ENCODE measurements at places on chromosomes 3 and 15.

DNA sequence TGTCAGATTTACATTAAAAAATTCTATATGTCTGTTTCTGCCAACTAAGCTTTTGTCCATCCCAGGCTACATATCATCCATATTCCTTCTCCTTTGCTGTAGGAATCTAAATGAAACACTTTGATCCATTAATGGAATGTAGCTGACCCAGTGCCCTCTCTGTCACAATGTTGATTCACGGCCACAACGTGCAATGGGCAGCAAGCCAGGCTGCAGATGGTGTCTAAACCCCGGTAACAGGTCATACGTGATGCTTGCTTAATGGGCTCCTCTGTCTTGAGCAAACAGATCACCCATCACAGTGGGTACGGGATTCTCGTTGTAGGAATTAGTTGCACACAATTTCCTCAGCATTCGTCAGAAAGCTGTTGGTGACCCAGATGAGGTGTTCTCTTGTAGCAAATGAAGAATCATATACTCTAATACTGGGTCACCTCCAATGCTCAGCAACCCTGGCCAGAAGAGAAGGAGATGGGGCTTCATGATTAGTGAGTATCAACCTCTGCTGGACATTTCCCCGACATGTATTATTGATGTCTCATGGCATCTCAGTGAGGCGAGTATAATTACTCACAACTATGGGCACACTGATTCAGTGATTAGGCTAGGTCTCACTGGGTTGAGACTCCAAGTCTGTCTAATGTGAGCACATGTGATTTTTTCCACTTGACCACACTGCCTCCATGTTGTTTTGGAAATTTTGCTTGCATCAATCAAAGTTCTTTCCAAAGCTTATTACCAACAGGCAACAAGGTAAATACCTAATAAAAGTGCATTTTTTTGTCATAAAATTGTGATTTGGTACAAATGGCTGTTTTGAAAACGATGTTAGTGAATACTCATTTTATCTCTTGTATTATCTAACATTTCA lies 12.9 kb upstream of the DCBLD2 start:
- no peaks in the 10 kb centered on the region for H3K36me3 ChIP-seq
- H3K27me3 ChIP-seq = no peaks in the 10 kb centered on the region
- no peaks in the 10 kb centered on the region for H3K4me1 ChIP-seq
- no peak for DNase-seq

DNA sequence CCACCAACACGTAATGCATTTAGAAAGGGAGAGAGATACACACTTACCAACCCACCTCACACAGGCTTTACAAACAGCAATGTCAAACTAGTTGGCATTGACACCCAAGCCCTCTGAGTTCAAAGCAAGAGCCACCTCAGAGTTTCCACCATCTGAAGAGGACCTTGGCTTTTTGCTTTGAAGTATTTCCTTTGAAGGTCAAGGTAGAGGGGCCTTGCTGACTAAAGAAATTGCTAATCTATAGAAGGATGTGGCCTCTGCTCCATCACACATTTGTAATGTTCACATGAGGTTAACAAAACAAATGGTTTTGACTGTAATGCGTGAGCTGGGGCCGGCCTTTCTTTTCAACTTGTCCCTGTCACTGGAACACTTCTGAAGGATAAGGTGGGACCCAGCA lies 117.7 kb downstream of the POLR2M start:
- H3K4me3 ChIP-seq = no peak overlapping the region
- DNase-seq = no peak
- no peak overlapping the region for H3K27ac ChIP-seq
- H3K36me3 ChIP-seq = no peaks in the 10 kb centered on the region
- H3K4me1 ChIP-seq = no peaks in the 10 kb centered on the region

- H3K4me3 ChIP-seq = no peak overlapping the region
- no peaks in the 10 kb centered on the region for H3K4me1 ChIP-seq
- no peak for DNase-seq
- H3K36me3 ChIP-seq = no peaks in the 10 kb centered on the region
These were observed 23.4 kb upstream of the PPP4R2 start for GRCh38 chr3:72973031-72973723.

DNA sequence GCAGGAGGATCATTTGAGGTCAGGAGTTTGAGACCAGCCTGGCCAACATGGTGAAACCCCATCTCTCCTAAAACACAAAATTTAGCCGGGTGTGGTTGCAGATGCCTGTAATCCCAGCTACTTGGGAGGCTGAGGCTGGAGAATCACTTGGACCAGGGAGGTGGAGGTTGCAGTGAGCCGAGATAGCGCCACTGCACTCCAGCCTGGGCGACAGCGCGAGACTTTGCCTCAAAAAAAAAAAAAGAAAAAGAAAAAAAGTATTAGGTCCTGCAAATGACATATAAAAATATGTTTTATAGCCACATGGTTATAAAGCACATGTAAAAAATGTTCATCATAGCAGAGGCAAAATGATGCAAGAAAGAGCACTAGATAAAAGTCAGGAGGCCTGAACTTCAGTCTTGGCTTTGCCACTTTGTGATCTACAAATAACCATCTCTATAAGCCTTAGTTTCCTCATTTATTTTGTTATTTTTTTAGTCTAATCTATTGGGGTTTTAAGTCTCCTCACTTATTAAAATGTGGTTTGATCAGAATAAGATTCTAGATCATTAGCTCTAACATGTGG lies 4.9 kb downstream of the SLC12A6 start:
- no peak overlapping the region for H3K4me3 ChIP-seq
- no peak overlapping the region for H3K27ac ChIP-seq
- no peaks in the 10 kb centered on the region for H3K36me3 ChIP-seq
- H3K27me3 ChIP-seq = no peaks in the 10 kb centered on the region
- DNase-seq = no peak
- peaks cover 7% of the 10 kb centered on the region for H3K4me1 ChIP-seq

GRCh38 chr15:72912121-72912520 lies 128.6 kb upstream of the ADPGK start:
- DNase-seq = no peak
- H3K4me1 ChIP-seq = no peaks in the 10 kb centered on the region
- H3K36me3 ChIP-seq = no peaks in the 10 kb centered on the region
- H3K27me3 ChIP-seq = no peaks in the 10 kb centered on the region

DNA sequence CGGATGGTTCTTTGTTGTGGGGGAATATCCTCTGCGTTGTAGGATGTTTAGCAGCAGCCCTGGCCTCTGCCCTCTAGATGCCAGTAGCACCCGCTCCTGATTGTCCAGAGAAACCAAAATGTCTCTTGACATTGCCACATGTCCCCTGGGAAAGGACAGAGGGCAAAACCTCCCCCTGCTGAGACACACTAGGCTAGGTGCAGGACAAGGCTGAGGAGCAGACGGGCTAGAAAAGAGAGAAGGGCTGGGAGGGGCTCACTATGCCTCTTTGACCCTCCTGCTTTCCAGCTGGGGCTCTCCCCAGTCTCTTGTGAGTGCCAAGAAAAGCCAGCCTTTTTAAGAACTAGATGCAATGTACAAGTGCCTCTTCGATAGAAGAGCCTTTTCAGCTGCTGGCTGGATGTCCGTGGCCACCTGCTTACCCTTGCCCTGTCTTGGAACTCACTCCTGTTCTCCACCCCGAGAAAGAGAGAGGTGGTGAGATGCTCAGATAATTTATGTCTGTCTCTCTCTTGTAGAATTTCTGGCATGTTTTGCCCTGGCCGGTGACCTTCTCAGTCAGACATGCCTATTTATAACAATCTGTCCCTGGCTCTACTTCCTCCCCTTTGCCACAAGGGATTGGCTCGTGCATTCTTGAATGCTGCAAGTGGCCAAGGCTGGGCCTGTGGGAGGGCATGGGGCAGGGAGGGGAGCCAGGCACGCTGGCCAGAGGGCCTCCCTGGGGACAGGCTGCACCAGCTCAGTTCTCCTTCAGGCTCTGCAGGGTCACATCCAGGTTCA lies 142.6 kb downstream of the RPLP1 start:
- peak overlapping the region; percentile 82 for H3K27ac ChIP-seq
- peaks cover 28% of the 10 kb centered on the region for H3K4me1 ChIP-seq
- peak; percentile 78 for DNase-seq
- peaks cover 19% of the 10 kb centered on the region for H3K27me3 ChIP-seq
- H3K36me3 ChIP-seq = no peaks in the 10 kb centered on the region
